ENCODE measurements at places on chromosomes 13 and 19. TPM values are rescaled to one million over a fixed set of nuclear protein-coding genes. Genes with fewer than 3 reads are reported as not detected.

Gene NBEA
- total RNA-seq, result 350 TPM

Gene PROZ
- total RNA-seq, result not detected

Gene HIPK4
- 0.31 TPM for total RNA-seq

Gene ITGBL1
- not detected for total RNA-seq

Gene WDR87
- not detected for total RNA-seq

Gene SLC1A6
- 47.6 TPM for total RNA-seq

Gene GRK1
- total RNA-seq, result 1.3 TPM

Gene ZNF285
- total RNA-seq, result 42.6 TPM

Gene CYP4F22
- total RNA-seq, result not detected

Gene PRR19
- 2.8 TPM for total RNA-seq

Gene FGF22
- total RNA-seq, result 0.63 TPM

Gene DACH1
- 7.8 TPM for total RNA-seq

Gene SLC6A16
- 0.94 TPM for total RNA-seq

Gene ZNF100
- total RNA-seq, result 21.0 TPM

Gene ARHGEF7
- 234 TPM for total RNA-seq

Gene MCEMP1
- total RNA-seq, result not detected

Gene RYR1
- 9.1 TPM for total RNA-seq

Gene SLC10A2
- total RNA-seq, result not detected

Gene ATXN8OS
- total RNA-seq, result 2.2 TPM

Gene LGALS7
- not detected for total RNA-seq

Gene ZNF841
- 68.9 TPM for total RNA-seq

Gene MTUS2
- 6.9 TPM for total RNA-seq

Gene CFAP97D2
- total RNA-seq, result not detected

Gene ATP8B3
- under 0.01 TPM for total RNA-seq

Gene PNMA8A
- total RNA-seq, result 46.3 TPM

Gene RFPL4AL1
- not detected for total RNA-seq

Gene GAPDHS
- not detected for total RNA-seq

Gene PLPPR3
- total RNA-seq, result 98.3 TPM

Gene PSG3
- total RNA-seq, result not detected

Data from parietal lobe (tissue), 2 donors.